ENCODE measurements at places on chromosomes 4 and X.

DNA sequence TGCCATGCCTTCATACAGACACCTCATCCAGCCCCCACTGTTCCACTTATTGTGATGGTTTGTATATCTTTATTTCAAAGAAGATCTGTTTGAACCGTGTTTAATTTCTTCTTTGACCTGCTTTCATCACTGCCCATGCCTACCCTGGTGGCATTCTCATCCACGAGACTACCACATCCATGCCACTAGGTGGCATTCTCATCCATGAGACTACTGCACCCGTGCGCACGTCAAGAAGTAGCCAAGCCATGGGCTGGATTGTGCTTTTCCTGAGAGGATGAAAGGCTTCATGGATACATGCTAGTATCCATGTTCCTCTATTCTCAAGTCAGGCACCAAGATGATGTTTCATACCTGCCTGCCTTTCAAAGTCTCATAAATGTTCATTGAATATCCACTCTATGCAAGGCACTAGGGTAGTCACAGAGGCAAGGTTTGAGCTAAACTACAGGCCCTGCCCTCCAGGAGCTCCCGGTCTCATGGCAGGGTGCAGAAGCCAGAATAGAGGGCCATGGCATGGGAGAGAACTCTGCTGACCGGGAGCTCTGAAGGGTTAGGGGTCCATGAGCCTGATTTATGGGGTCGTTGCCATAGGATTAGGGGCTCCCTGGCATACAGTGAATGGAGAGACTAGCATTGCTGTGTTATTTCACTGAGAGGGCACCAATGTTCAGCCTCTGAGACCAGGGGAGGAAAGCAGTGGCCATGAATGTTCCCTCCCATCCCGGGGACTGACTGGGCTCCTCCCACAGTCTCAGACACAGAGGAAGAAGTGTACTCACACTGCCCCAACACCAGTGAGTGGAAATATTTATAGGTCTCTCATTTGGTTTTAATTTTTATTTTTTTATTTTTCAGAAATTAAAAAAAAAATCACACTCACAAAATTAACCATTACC lies 24.8 kb upstream of the EOLA2 start:
- no peak for DNase-seq

DNA sequence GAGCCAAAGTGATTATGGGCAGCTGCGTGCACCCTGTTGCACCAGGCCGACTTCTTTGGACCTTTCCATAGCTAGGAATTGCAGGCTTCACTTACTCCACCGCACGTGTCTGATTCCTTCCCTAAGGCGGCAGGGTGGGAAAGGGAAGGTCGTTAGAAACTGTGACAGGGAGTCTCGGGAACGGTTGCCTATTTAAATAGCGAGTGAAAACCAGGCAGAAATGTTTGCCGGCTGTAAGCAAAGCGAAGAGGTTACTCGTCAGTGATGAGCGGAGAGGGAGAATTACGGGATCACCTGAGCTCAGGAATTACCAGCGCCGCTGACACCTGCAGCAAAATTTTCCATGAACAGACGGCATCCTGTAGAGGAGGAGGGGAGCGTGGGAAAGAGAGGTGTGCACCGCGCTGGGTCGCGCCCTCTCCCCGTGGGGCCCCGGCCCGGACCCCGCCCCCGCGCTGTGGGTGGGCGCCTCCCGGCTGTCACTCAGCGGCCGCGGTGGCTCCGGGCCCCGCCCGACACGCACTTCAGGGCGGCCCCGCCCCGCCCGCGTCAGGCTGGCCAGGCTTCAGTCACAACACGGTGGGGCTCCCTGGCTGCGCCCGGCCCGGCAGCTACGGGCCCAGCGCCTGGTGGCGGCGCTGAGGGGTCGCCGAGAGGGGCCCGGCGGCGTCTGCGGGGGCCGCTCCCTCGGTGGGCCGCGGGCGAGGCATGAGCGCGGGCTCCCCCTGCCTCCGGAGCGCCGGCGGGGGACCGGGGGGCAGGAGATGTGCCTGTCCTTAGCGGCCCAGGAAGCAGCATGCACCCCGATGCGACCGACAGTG lies at the start of gene SNX25:
SNX25 (plus strand) TSS at position 568 of the 821 bp plus-strand sequence; CDS start at position 797, 229 bp downstream.
- peak; percentile 35 for DNase-seq

- DNase-seq, result no peak
Measured at GRCh38 chr4:62256479-62256878, 1056.4 kb downstream of the ADGRL3 start.

DNA sequence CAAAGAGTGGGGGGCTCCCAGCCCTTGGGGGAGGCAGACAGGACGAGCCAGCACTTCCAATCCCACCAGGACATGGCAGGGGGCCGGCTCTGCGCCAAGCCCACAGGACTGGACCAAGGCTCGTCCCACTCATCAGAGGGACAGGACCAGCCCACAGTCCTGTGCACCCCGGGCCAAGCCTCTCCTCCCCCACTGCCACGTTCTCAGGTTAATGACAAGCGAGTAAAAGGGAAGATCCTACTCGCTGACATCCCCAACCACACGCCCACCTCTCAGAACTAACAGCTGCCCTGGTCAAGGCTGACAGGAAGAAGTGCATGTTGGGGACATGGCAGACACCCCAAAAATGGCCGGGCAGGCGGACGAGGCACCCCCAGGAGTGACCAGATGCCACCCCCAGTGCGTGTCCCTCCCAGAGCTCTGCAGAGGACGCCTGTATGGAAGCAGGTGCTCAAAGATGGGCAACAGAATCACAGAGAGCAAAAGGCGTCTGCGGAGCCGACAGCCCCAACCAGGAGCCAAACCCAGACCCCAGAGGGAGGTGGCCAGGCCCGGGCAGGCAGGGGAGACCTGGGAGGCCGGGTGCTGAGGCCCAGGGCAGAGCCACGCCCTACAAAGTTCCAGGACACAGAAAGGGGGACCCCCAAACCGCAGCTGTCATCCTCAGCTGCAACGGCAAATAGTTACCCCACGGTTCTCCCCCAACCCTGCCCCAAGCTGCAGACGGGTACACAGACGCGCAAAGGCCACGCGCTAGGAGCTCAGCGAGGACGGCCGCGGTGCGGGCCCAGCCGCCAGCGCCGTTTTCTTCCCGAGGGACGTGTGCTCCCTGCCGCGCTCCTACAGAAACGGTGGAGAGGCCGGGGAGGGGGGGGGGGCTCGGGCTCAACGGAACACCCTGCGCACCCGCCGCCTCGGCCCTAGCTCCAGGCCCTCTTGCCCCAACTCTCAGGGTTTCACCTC lies 1.7 kb downstream of the CTBP1 start:
- DNase-seq, result no peak

DNA sequence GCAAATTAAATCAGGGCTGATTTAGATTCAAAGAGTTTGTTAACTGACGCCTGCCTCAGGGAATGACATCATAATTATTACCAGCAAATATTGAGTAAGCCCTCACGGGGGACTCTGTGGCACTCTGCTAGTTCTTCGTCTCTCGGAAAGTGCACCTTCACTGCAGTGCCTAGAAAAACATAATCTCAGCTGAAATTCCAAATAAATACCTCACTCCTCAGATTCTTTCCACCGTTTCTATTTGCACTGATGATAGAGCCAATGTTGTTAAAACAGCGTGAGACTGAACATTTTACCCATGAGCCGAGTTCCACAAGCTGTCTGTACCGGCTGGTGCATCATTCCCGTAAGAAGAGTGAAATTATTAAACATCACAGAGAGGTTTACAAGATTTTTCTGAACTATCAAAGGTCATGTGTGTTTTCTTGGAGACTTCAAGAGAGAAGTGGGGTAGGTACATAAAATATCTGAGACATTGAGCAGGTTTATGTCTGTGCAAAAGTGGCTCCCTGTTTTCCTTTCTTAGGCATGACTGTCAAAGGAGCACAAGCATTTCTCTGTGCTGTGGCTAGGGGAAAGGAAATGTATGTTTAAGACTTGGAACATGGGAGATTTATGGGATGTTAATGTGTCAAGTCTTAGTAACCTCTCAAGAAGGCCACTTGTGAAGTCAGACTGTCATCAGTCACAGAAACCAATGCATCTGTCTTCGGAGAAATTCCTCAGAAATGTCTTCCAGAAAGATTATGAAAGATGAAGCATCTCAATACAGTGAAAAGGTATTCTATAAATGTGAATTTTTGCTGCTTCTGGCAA lies 119.6 kb downstream of the CBLL2 start:
- no peak for DNase-seq

DNA sequence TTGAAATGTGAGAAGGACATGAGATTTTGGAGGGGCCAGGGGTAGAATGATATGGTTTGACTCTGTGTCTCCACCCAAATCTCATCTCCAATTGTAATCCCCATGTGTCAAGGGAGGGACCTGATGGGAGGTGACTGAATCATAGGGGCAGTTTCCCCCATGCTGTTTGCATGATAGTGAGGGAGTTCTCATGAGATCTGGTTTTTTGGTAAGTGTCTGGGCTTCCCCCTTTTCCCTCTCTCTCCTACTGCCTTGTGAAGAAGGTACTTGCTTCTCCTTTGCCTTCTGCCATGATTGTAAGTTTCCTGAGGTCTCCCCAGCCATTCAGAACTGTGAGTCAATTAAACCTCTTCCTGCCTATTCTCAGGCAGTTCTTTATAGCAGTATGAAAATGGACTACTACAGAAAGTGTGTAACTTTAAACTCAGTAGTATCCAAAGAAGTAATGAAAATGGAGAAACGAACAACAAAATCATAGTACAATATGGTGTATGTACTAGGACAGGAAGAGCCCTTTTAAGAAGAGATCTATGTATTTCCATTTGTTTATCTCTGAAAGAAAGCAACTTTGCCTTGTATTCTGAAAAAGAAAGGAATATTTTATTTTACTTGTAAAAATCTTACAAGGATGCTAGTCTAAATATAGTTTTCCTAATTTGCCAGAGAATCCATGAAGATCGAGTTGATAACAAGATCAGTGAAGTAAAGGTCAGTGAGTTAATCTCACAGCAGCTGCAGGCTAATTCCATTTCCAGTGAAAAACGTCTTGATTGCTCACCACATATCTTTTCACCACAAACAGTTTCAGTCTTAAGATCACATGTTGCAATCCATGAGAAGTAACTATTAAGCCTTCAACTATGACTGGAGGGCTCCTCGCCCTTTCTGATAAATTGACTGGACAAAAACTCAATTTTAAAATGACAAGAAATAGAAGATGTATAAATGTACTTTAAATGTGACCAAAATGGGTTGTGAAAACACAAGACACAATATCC lies 20.5 kb downstream of the PKD2 start:
- no peak for DNase-seq

- no peak for DNase-seq
Measured at GRCh38 chrX:12263211-12263610, 124.9 kb downstream of the FRMPD4 start.

DNA sequence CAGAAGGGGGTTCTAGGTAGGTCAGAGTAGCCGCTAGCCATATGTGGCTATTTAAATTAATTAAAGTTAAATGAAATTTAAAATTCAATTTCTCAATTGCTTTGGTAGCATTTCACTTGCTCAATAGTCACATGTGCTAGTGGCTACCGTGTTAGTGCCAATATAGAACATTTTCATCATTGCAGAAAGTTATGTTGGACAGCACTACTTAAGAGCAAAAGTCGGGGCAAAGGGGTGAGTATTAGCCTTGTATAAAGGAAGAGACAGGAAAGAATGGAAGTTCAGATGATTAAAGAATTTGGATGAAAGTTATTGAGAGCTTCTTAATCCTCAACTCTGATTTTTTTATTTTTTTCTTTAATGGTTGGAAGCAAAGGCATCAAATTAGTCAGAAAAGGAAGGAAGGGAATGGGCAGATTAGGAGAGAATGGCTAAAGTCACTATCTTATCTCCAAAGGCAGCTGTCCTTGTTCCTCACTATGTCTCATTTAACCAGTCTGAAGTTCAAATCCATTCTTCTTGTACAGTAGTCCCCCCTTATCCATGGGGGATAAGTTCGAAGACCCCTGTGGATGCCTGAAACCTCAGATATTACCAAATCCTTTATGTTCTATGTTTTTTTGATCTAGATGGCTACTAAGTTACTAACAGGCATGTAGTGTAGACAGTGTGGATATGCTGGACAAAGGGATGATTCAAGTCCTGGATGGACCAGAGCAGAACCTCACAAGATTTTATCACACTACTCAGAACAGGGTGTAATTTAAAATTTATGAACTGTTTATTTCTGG lies 22.9 kb downstream of the OCIAD1 start:
- DNase-seq, result no peak

DNA sequence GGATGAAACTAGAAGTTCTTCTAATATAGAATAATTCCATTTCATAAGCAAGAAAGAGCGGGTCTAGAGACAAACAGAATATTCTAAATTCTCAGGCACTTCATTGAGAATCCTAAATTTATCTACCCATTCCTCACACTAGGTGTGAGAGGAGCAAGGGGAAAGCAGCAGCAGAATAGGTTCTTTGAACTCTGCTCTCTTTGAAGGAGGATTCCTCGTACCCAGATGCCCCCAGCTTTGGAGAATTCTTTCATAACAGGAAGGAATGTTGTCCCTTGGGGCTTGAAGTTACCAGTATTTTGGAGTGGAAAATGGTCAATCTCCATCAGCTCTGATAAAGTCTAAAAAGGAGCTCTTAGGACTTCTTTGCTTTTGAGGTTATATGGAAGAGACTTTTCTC lies 59.7 kb upstream of the RASGEF1B start:
- DNase-seq, result no peak

- DNase-seq, result no peak
Measured at GRCh38 chrX:19670854-19671620, 155.7 kb upstream of the MAP3K15 start.

GRCh38 chr4:165799384-165799815 lies 73.6 kb upstream of the TLL1 start:
- DNase-seq, result no peak

DNA sequence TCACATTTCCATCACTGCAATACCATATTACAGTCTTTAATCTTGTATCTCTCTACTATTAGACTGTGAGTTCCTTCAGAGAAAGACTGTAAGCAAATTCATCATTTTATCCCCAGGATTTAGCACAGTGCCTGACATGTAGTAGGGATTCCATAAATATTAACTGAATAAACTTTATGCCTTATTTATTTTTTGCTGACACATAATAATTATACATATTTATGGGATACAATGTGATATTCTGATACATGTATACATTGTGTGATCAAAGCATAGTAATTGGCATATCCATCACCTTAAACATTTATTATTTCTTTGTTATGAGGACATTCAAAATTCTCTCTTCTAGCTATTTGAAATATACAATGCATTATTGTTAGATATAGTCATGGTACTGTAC lies 3.7 kb downstream of the PPEF2 start:
- DNase-seq, result no peak

GRCh38 chrX:17662391-17662790 lies 74.9 kb upstream of the SCML1 start:
- DNase-seq, result no peak

GRCh38 chr4:176034499-176034898 lies 31.1 kb upstream of the WDR17 start:
- DNase-seq, result no peak

DNA sequence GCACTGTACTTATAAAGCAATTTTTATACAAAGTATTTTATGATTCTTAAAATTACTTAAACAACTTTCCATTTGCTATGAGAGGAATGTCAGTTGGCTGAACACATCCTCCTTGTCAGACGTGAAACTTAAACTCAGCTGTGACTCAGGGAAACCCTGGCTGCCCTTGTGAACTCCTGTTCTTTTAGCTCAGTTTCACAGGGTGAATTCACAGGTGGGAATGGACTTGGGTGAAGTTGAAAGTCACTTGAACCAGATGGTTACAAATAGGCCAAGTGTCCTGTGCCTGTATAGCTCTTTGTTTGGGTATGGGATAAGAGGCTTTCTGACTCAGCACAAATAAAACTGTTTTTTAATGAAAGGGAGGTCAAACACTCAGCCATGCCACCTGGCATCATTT lies 67.4 kb upstream of the FAM47B start:
- no peak for DNase-seq
